ENCODE measurements at places on chromosomes 3 and 15.

DNA sequence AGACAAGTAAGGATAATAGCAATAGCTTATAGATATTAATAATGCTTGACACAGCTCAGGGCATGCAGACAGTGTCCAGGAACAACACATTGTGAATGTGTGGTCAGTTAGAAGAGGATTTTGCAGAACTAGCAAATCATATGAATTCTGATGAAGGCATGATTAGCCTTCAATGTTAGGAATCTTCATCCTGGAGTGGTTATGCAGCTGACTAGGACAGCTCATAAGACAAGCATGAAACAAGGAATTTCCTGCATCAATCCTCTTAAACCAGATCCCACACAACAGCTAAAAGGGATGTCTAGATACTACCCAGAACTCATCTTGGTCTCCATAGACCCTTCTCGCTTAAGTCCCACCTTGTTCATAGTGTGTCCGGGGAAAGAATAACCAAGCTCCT is 499.0 kb upstream of the ATP11B start:
- DNase-seq, result no peak

DNA sequence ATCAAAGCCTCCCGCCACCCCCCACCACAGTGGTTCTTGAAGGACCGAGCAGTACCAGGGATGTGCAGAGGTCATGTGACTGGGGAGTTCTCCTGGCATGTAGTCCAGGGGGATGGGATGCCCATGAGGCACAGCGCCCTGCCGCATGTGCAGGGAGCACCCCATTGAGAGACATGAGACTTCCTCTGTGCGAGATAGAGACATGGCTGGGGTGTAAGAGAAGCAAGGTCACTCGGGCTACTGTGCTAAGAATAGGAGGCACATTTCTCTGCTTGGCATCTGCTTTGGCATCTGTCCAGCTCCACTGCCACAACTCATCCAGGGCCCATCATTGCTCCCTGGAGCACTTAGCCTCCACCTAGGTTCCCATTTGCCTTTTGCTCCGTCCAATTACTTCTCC is 2.4 kb upstream of the CYP1A1 start:
- DNase-seq, result no peak

GRCh38 chr15:82292271-82292670 is 29.7 kb downstream of the SAXO2 start:
- no peak for DNase-seq

GRCh38 chr3:43854283-43854682 is 163.5 kb downstream of the ABHD5 start:
- DNase-seq, result no peak

DNA sequence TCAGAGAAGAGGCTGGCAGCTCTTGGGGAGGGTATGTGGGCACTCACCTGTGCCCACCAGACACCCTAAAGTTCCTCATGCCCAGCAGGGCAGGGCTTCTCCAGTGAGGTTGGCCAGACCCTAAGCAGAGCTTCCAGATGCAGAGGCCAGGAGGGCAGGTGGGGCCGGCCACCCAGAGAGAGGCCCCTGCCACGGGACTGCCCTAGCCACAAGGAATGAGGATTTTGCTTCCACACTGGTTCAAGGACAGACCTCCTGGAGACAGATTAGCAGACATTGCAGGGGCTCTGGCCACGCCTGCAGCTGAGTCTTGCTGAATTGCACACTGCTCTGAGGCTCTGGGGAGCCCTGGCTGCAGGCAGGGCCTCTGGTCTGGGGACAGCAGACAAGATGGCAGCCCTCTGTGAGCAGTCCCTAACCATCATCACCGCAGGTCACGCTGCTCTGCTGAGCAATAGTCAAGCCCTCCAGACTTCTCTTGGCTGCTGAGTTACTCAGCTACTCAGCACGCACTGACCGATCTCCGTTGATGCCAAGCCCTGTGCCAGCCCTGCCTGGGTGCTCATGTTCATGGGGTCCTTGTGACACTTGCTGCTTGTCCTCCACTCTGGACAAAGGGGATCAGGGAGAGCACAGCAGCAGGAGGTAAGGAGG is 117.4 kb upstream of the ABHD17C start:
- DNase-seq, result no peak

GRCh38 chr3:155512175-155512866 is 218.8 kb upstream of the STRIT1 start:
- no peak for DNase-seq

GRCh38 chr15:91099616-91099994 is 452 bp upstream of the SV2B start:
- DNase-seq, result no peak

DNA sequence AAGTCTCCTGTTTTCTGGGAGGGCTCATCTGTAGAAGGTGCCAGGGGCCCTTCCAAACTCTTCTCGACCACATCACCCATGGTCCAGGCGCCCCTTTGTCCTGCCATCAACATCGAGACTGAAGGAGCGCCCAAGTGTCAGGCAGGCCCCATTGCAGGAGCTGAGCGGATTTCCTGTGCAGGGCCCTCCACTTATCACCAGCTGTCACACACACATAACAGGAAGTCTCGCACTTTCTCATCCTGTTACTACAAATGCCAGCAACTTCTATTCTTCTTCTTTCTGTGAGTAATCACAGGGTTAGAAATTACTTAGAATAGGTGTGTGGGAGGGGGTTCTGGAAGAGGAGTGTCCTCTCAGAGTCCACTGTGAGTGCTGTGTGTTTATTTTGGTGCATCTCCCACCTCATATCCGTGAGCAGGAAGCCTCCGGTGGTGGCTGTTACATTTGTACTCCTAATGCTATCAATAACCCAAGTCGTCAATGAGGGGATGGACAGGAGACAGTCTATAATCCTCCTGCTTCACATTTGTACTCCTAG is at the start of gene KLHL6:
Gene KLHL6 (minus strand): TSS at position 166 of the 541 bp plus-strand sequence. CDS start 53 bp downstream, at position 113.
- no peak for DNase-seq

- no peak for DNase-seq
These were observed 3.2 kb downstream of the TYRO3 start for GRCh38 chr15:41562244-41562643.

- DNase-seq, result peak; percentile 82
These were observed 122.4 kb downstream of the RAP2B start for GRCh38 chr3:153284282-153284938.

GRCh38 chr15:34776606-34777105 is 18.7 kb downstream of the ACTC1 start:
- DNase-seq, result no peak

- no peak for DNase-seq
These were observed 3.2 kb downstream of the ZDHHC19 start for GRCh38 chr3:196207833-196208607.

DNA sequence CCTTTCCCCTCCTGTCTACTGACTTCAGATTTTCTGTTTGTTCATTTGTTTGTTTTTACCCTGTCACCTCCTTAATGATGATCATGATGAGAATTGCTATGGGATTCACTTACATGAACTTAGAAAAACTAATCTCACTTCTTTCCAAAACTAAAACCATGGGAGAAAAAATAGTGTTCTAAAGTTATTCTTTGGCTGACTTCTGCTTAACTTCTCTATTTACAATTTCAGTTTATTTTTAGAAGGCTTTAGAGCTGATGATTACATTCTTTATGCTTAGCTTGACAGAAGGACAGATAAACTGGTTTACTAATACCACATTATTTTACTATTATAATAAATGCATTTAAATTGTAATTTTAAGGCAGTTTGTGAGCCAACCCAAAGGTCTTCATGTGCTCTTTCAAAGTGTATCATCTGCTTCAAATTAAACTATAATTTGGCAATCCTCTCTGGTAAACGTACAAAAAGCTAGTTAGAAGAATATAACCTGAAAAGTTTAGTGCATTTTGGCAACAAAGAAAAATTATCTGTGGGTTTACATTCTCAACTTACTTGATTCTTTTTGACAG is 676.8 kb upstream of the UBE2E2 start:
- no peak for DNase-seq

- DNase-seq, result no peak
These were observed 39.0 kb downstream of the UNC13C start for GRCh38 chr15:54017251-54017650.

DNA sequence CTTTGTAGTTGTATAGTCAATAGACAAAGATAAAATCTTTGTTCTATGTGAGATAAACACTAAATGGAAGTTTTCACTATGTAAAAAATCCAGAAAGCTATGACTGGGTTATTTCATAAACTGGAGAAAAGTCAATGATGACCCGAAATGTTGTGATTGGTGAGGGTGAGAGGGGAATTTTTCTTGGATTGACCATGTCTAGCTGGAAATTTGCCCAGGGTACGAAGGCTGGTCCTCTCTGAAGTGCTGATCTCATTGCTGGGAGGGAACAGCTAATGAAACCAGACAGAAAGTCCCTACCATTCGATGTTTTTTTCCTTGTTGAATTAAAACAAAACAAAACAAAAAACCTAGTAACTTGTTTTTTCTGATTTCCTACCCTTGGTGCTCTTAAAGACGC is 14.3 kb downstream of the TPRG1 start:
- no peak for DNase-seq

GRCh38 chr3:7973006-7973405 is 528.6 kb upstream of the LMCD1 start:
- DNase-seq, result no peak

DNA sequence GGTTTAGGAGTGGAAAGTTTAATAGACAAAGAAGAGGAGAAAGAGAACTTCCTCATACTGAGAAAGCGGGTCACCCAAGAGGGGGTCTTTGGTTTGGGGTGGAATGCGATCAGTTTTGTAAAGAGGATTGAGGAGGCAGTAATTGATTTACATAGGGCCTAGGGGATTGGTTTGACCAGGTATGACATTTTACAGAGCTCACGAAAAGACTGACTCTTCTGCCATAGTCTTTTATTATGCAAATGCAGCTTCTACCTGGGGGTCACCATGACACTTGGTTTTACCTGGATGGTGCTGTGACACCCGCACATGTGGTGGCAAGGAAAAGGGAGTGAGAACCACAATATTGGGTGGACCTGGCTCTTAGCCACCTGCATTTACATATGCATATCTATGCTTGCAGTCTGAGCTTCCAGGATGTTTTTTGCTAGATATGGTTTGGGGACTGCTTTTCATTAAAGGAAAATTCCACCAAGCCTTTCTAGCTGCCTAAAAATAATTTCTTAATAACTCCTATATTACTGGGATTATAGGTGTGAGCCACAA is 6.9 kb upstream of the NME9 start:
- DNase-seq, result no peak

- peak; percentile 80 for DNase-seq
These were observed 1.4 kb upstream of the WNT5A start for GRCh38 chr3:55488398-55489055.

DNA sequence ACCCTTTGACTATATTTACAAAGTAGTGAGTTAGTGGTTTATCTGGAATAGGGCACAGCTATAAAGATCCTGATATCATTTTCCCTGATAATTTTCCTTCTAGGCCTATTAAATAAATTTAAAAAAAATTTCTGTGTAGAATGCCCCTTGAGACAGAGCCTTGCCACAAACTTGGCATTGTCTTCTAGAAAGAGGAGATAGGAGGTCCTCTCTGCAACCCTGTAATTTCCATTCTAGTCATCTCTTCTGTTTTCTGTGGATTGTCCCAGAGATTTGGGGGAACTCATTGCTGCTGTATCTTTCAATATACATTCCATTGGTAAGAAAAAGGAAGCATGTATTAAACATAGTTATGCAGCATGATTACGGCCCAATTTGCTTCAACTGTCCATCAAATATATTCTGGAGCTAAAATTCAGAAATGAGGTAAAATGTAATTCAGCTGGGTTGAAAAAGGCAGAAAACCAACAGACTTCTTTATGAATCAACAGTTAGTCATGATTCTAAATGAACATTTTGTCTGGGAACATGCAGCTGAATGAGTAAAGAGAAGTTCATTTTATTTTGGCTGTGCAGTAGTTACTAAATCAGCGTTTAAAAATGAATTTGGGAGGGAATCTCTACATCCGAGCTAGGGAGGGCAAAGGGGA is 401.1 kb downstream of the NAALADL2 start:
- DNase-seq, result no peak
